ENCODE measurements at places on chromosomes 7 and 10.

DNA sequence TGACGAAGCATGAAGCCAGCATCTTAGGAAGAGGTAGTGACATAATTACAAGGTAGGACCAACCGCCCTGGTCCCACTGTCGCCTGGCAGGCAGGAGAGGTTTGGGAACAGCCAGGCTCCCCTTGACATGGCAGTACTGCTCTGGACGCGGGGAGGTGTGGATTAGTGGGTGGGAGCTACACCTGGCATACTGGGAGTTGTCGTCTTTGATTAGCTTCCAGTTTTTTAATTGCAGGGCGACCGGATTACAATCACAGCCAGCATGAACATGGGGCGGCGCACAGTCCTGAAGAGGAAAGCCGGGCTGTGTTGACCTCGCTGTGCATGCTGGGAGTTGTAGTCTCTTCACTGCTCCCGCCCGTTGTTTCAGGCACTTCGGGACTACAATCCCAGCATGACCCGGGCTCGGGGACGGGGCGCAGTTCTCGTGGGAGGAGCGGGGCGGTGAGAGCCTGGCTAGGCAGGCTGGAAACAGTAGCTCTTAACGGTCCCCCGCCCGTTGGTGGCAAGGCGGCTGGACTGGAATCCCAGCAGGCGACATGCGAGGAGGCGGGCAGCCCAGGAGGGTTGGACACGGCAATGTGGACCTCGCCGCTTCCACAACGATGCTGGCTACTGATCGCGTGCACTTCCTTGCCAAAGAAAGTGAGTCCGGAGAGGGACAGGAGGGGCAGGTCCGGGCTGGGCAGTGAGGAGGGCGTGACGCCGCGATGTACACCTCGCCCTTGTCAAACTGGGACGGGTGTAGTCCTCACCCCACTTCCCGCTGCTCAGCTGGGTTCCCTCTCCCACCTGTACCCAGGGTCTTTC lies 98.0 kb upstream of the ZNF722 start:
- peak; percentile 97 for DNase-seq

- no peak for DNase-seq
These were observed 1.3 kb downstream of the AMPH start for GRCh38 chr7:38629651-38630510.

GRCh38 chr7:88437132-88437531 lies 130.4 kb upstream of the STEAP4 start:
- no peak for DNase-seq

GRCh38 chr10:120987359-120987758 lies 136.2 kb downstream of the WDR11 start:
- no peak for DNase-seq

GRCh38 chr7:81674431-81674830 lies 95.4 kb downstream of the HGF start:
- no peak for DNase-seq

- DNase-seq, result no peak
These were observed 110.8 kb upstream of the EGFR start for GRCh38 chr7:54907981-54908380.

GRCh38 chr10:111146025-111146640 lies 69.3 kb downstream of the ADRA2A start:
- DNase-seq, result peak; percentile 70

GRCh38 chr7:49497471-49497870 lies 276.0 kb upstream of the VWC2 start:
- no peak for DNase-seq

DNA sequence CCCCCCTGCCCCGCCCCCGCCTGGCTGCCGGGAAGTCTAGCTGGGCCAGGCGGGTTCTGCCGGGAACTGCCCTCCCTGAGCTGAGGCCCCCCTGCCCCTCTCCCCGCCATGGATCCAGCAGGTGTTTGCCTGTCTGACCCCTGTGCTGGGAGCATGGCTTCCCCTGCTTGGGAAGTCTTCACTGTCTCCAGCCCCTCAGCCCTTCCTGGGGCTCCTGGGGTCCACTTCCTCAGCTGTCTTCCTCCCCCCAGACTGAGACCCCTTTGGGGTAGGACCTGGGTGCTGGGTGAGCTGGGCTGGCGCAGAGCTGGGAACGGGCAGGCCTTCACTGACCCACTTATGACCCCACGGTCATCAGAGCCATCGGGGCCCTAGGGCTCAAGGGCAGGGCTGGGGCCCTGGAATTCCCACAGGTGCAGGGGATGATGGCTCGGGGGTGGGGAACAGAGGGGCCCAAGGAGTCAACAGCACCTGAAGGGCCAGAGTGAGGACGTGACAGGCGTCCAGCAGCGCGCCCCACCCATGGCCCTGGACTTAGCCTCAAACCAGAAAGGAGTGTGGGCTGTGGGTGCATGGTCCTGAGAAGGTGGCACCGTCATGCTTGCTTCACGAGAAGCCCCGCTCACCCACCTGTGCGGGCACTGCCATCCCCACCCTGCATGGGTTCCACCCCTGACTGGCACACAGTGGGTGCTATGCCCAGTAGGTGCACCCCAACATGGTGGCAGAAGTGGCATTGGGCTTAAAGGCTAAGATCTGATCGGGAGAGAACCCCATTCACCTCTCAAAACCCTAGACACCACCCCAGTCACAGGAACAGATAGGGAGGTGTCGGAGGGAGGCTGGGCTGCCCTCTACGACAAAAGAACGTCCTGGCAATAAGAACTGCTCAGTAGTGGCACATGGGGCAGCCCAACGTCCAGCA lies 16.2 kb upstream of the TNRC18 start:
- no peak for DNase-seq

- no peak for DNase-seq
These were observed at the start of gene PDLIM1 for GRCh38 chr10:95290461-95291364. Gene PDLIM1, minus strand, starts transcription at chr10:95291003. Its CDS starts 88 bp downstream, at chr10:95290915.
